ENCODE measurements at places on chromosomes 16 and 17.

GRCh38 chr17:50944902-50945720, 79.0 kb upstream of the TOB1 start:
- DNase-seq: no peak

DNA sequence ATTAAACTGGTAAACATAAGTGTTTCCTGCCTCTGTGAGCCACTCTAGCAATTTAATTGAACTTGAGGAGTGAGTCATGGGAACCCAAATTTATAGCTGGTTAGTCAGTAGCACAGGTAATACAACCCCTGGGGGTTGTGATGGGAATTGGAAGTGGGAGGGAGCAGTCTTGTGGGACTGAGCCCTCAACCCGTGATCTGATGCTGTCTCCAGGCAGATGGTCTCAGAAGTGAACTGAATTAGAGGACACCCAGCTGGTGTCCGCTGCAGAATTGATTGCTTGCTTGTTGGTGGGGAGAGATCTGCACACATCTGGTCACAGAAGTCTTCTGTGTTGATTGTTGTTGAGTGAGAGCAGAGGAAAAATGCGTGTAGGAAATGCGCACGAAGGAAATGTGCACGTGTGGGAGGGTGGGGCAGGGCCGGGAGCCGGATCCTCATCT, 7.7 kb upstream of the ST6GALNAC2 start:
- DNase-seq: no peak

- no peak for DNase-seq
These were observed 30.4 kb upstream of the DHX8 start for GRCh38 chr17:43453331-43453812.

- no peak for DNase-seq
These were observed 70.2 kb downstream of the SPAG9 start for GRCh38 chr17:51050291-51051033.

DNA sequence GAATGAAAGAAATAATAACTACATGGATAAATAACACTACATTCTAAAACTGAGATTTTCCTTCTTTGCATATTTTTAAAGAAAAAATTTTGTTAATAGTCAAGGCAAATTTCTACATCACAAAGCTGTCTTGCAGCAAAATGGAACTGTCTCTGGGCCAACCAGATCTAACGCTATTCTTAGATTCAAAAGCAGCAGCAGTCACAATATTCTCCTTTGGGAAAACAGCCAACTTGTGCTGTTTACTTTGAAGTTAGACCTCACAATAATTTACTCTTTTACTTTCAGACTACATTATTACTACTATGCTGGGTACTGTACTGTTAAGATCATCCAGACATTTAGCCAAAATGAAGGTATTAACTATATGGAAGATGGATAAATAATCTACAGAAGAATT, 189.1 kb downstream of the CEP112 start:
- no peak for DNase-seq

Data from activated naive CD4-positive, alpha-beta T cell treated with Interleukin-2 at 50 U/mL for 16 hours (primary cell).